Bladder microvascular endothelial cell (primary cell): ENCODE measurements at places on chromosomes 16 and 17. TPM values are rescaled to one million over a fixed set of nuclear protein-coding genes. Genes with fewer than 3 reads are reported as not detected.

Gene COX6A2
- total RNA-seq: not detected in 2 replicates

Gene RPL23
- total RNA-seq: 1,187 and 1,591 TPM in 2 replicates

Gene NPIPB13
- total RNA-seq: 0.16 and 6.2 TPM in 2 replicates

Gene NAA60
- total RNA-seq: 6.6 and 17.7 TPM in 2 replicates

Gene SHMT1
- 8.2 and 14.4 TPM in 2 replicates for total RNA-seq
